EH (cell line): ENCODE measurements at places on chromosomes 4 and X.

DNA sequence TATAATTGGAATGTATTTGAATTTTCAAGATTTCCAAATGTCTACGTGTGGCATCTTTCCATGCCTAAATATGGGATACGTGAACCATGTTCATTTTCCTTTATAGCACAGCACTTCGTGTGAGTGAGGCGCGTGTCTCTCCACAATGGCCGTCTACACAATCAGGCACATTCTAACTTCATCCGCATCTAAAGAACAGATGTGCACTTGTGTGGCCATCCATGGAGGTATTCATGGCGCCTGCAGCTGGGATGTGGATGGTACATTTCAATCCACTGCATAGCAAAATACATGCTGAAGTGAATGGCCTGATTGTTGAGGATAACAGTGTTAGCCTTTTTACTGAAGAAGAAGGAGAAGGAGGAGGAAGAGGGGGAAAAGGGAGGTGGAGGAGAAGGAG is 34.5 kb upstream of the TRIM2 start:
- no peak for DNase-seq

- DNase-seq: peak; percentile 66
Measured at GRCh38 chr4:73053076-73053475, 16.4 kb downstream of the COX18 start.

DNA sequence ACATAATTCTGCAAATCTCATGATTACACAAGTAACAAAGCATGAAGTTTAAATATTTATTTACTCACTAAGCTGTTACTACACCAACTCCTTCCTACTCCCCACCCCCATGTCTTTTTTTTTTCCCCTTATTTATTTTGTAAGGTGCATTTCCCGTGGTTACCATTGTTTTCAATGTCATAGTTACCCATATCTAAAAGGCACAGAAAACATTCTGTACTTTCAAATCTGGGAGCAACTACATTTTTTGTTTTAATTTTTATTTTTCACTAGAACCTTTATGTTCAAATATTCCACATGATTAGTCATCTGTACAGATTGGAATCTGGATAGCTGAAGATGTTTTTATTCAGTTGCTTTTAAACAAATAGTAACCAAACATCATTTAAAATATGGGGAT is 62.8 kb downstream of the PPP3CA start:
- peak; percentile 28 for DNase-seq

GRCh38 chrX:14672611-14673172 is 143.4 kb downstream of the GLRA2 start:
- no peak for DNase-seq

GRCh38 chr4:46886711-46887110 is 22.3 kb downstream of the COX7B2 start:
- no peak for DNase-seq

DNA sequence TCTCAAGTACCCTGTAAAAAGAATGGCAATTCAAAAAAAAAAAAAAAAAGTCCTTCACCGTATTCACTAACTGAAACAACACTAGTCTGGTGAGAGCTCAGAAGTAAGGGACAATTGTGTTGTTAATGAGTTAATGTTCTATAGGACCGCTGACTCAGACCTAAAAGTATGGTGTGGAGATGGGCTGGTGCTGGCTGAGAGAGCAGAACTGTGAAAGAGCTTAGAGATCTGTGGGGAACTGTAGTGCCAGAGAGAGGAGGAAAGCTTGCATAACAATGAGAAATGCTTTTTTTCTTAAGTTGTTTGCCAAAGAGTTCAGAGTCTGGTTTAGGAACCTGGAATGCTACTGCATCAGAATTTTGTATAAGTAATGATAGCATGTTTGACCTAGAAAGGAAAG is 65.1 kb downstream of the LHFPL1 start:
- DNase-seq: no peak

DNA sequence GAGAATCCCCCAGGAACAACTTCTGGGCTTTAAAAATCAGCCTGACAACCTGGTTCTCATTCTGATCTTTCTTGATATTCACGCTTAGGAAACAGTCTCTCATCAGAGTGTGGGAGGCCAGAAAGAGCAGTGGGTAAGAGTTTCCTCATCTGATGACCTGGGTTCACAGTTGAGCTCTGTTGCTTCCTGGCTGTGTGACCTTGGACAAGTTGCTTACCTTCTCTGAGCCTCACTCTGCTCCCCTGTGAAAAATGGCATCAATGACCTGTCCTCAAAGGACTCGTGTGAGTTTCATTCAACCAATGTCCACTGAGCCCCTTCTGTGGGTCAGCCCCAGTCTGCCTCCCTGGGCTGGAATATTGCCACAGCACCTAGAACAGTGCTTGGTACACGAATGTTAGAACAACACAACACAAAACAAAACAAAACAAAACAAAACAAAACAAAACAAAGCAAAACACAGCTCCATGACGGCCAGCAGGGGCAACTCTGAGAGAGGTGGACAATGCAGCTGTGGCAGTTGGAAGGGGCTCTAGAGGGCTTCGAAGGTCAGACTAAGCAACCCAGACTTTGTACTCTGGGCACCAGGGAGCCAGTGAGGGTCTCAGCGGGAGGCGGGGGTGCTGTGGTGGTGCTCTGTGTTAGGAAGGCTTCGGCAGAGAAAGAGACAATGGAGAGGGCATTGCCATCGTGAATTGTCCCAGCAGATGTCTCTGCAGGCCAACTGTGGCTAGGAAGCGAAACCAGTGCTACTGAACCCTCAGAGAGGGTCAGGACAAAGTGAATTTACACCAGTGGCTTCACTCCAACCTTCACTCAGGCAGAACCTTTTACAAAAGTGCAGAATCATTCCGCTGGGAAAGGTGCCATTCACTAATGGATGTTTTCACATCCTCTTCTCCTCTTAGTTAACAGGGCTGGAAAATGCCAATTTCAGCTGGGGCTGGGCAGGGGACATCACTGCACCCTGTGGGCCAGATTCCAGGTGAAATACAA is 14.3 kb upstream of the C4orf50 start:
- no peak for DNase-seq

GRCh38 chr4:141028024-141028529 is 105.2 kb downstream of the RNF150 start:
- DNase-seq: peak; percentile 98

- no peak for DNase-seq
Measured at GRCh38 chr4:995311-996026, 2.3 kb upstream of the SLC26A1 start.

DNA sequence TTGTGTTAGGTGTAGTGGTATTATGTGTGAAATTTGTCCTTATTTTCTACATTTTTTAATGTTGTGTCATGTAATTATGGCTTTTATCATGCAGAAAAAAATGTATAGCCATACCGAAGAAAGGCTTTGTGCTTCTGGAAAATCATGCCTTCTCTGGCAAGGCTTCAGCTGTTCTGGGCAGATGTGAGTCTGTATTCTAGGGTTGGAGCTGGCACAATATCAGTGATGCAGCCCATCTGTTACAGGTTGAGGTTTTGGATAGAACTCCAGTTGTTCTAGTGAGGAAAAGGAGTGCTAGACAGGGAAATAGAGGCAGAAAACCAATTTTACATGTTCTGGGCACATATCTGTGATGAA is 44.8 kb upstream of the PRSS12 start:
- DNase-seq: no peak

DNA sequence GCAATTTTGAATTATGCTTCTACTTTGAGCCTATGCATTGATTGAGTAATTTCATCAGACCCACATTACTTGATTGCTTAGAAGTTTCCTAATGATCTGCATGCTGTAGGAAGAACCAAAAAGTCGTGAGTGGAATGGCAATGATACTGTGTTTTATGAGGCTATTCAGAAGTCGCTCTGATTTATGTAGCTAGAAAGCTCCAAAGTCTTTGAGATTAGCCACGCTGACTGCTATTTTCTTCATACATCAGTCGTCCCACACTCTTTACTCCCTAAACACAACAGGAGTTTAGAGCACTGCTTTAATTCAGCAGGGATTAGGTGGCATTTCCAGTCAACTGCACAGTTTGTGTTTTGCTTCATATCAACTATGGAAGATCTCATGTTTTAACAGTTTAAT is 4.1 kb downstream of the GRID2 start:
- DNase-seq: no peak

DNA sequence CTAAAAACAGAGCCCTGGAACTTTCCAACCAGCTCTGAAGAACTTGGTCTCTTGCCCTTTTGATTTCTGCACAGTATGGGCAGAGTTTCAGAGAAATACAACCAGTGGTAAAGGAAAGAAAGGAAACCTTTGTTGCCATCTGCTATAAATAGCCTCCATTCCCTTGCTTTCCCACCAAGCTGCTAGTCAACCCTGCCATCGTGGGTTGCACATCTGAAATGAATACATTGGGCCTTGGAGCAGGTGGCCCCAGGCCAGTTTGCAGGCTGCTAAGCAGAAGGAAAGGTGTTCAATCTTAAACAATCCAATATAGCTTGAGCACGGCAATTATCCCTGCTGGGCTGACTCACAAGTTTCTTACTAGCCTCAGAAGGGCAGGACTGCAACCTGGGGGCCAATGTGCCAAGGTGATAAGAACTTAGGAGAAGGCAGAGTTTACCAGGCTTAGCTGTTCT is 142.5 kb downstream of the PPARGC1A start:
- DNase-seq: no peak

DNA sequence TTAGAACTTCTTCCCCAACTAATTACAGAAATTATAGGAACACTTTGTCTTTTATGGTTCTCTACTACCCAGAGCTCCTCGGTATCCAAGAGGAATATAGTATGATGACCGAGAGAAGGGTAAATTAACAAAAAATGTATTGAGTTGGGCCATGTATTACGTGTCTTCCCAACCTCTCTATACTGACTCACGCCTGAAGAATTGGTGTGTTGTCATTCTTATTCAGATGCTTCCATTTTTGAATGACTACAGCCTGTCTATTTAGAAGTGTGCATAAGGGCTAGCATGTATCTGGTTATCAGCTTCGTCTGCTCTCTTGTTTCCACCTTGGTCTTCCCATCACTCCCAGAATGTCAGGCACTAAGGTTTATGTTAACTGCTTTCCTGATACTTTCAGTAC is 24.5 kb upstream of the SCD5 start:
- DNase-seq: peak; percentile 86

DNA sequence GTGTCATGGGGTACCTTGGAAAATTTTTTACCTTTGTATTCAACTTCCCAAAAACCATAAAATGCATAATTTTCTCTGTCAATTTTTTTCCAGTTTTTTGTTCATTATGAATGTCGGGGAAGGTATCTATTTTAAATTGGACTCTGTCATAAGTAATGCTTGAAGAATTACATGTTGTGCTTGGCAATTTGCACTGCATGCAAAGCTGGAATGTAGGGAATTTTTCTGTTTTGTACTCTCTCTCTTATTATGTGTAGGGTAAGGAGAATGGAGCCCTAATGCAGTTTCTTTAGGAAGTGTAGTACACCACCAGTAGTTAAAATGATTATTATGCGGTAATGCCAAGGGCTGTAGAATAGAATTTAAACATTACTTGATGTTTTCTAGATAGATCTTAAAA is 137.7 kb upstream of the LIMCH1 start:
- DNase-seq: peak; percentile 86

GRCh38 chr4:107472265-107472948 is 247.6 kb downstream of the PAPSS1 start:
- no peak for DNase-seq

- DNase-seq: no peak
Measured at GRCh38 chr4:161907590-161907955, 256.2 kb downstream of the FSTL5 start.

GRCh38 chr4:28092610-28093009 is 1232.0 kb downstream of the STIM2 start:
- DNase-seq: no peak

GRCh38 chr4:168028568-168028967 is 63.8 kb upstream of the ANXA10 start:
- DNase-seq: peak; percentile 48

GRCh38 chr4:1489639-1489995 is 83.4 kb upstream of the NKX1-1 start:
- DNase-seq: no peak

GRCh38 chrX:57596109-57596508 is 4.3 kb downstream of the ZXDB start:
- DNase-seq: no peak

GRCh38 chr4:76995776-76996175 is 46.2 kb downstream of the SEPTIN11 start:
- DNase-seq: no peak

GRCh38 chrX:45852884-45853283 is 652.2 kb upstream of the DIPK2B start:
- peak; percentile 79 for DNase-seq

DNA sequence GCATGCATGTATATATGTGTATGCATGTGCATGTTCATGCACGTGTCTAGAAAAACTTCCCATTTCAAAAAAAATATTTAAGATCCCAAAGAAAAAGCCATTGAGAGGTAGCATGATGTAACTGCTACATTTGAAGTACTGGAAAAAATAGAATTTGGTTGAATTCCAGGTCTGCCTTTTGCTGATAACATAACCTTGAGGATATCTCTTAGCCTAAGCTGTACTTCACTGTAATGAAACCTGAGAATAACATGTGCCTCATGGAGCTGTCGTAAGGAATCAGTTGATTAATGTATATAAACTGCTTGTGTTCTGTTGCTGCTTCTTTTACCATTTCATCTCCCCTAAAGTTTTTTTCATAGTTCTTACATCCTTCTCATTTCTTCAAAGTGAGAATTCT is 351.8 kb downstream of the GRIA2 start:
- no peak for DNase-seq

DNA sequence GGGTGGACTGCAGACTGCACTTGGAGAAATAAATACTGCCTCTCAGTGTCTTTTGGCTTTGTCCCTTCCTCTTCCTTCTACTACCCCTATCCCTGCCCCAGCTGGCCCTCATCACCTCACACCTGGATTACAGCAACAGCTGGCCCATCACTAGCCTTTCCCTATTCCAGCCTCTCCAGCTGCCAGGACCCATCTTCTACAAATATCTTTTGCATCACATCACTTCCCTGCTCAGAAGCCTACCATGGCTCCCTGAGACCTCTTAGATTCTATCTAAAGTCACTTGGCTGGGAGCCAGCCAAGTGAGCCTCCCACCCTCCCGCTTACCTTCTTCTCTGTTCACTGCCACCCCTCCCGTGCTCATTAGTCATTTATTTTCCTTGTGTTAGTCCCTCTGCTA is 66.8 kb downstream of the TSC22D3 start:
- DNase-seq: no peak

GRCh38 chr4:123562994-123563750 is 166.6 kb downstream of the SPRY1 start:
- DNase-seq: peak; percentile 7

GRCh38 chr4:86762649-86763048 is 86.5 kb downstream of the SLC10A6 start:
- DNase-seq: no peak

GRCh38 chr4:41873380-41874295 is 61.6 kb upstream of the TMEM33 start:
- DNase-seq: no peak

- peak; percentile 39 for DNase-seq
Measured at GRCh38 chr4:154779362-154779947, 1.6 kb upstream of the RBM46 start.

GRCh38 chr4:122313006-122313646 is 65.7 kb upstream of the ADAD1 start:
- DNase-seq: peak; percentile 13

- no peak for DNase-seq
Measured at GRCh38 chrX:72430405-72430968, 124.8 kb upstream of the CITED1 start.

- no peak for DNase-seq
Measured at GRCh38 chr4:159778298-159778697, 675.4 kb downstream of the RAPGEF2 start.
